ENCODE measurements at places on chromosomes 12 and 14.

GRCh38 chr12:101891462-101891971 is 14.1 kb downstream of the DRAM1 start:
- DNase-seq: no peak

DNA sequence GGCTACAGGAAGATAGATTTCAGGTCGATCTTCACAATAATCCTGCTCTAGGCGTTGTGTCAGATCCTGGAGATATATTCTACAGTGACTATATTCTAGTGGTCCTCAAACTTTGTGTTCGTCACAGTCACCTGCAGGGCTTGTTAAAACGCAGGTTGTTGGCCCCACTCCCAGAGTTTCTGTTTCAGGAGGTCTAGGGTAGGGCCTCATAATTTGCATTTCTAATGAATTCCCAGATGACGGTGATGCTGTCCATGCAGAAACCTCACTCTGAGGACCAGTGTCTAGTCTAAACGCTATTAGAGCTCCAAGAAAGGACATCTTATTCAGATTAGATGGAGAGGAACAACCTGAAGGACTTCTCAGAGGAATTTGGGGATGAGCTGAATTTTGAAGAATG is 13.2 kb upstream of the SLC6A13 start:
- no peak for DNase-seq

DNA sequence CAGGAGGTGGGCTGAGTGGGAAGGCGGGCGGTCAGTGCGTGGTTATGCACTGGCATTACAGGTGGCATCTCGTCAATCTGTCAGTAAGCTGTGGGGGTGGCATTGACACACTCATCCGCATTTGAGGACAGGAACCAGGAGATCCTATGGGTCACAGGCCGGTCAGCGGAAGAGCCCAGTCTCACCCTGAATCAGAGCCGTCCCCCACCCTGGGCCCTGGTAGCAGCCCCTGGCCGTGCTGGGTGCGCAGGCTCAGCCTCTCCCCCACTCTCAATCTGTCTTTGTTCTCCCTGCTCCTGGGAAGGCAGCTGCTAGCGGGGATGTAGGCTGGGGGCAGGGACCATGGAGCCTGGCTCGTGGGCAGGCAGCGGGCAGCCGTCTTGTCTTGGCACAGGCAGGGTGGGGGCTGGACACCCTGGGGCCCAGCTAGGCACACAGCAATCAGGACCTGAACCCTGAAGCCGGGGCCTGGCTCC is 5.1 kb downstream of the INF2 start:
- no peak for DNase-seq

DNA sequence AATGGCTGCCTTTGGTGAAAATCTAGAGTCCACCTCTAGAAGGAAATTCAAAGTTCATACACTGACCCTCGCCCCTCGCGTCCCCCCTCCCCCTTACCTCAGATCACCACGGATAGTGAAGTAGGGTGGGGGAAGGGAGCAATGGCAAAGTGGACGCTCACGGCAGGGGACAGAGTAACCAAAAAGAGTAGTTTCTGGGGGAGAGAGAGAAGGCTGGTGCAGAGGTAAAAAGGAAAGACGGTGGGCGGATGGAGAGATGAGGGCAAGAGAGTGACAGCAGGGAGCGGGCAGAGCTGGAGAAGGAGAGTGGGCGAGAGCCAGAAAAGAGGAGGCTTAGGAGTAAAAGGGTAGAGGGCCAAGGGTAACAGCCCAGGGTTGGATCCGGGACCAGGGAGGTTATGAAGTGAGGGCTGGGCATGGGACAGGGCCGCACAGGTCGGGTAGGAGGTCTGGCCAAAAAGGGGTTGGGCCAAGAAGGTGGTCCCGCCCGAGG is 423 bp downstream of the ALDH6A1 start:
- DNase-seq: no peak
